ENCODE measurements at places on chromosomes 3 and 15.
A peak's percentile ranks its signal among the peaks of the same experiment; 100 is the strongest.

DNA sequence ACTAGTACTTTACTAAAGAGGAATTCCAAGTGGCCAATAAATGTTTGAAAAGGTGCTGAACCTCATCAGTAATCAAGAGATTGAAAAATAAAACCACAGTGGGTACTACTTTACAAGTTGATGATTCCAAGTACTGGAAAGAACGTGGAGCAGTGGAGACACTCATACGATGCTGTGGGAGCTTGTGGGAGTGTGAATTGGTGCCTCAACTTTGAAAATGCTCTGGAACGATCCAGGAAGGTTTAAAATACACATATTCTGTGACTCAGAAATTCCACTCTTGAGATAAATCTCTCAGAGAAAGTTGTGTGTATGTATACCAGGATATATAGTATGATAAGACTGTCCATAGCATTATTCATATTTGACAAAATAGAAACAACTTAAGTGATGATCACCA, 9.3 kb downstream of the LRCH3 start:
- DNase-seq = no peak

GRCh38 chr3:183958775-183959174, 58.9 kb downstream of the ABCC5 start:
- DNase-seq = no peak

GRCh38 chr15:48469681-48470080, 138.5 kb downstream of the DUT start:
- no peak for DNase-seq

DNA sequence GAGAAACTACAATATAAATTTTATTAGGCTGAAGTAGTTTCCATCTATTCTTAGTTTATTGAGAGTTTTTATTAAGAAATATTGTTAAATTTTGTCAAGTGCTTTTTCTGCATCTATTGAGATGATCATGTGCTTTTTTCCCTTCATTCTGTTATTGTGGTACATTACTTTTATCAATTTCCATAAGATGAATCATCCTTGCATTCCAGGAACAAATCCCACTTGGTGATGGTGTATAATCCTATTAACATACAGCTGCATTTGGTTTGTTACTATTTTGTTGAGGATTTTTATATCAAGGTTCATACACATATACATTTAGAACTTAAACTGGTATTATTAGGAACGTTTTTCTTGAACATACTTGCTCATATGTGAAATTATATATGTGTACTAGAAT, 199.8 kb downstream of the TBC1D5 start:
- DNase-seq = no peak

- no peak for DNase-seq
These were observed 283.3 kb downstream of the FEZF2 start for GRCh38 chr3:62090066-62090465.

GRCh38 chr15:101256757-101257156, 4.9 kb upstream of the CHSY1 start:
- DNase-seq = peak; percentile 1

- no peak for DNase-seq
These were observed 473.4 kb downstream of the TBL1XR1 start for GRCh38 chr3:176723758-176724393.

- no peak for DNase-seq
These were observed 27.6 kb downstream of the NEK4 start for GRCh38 chr3:52743152-52743551.

DNA sequence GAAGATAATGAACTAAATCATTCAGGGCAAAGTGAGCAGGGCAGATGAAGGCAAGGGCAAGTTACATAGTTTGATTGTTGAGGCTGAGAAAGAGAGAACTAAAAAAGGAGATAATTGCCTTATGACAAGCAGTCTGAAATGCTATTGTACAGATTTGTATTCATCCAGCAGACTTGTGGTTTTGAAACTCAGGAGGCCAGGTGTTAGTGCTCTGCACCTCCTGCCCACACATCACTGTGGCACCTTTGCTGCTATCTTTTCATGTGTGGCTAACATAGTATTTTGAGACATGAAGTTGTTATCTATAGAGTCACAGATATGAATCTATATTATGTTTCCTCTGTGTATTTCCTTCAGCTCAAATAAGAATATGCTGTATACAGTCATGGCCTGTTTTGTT, 24.3 kb upstream of the SUCLG2 start:
- DNase-seq = no peak

DNA sequence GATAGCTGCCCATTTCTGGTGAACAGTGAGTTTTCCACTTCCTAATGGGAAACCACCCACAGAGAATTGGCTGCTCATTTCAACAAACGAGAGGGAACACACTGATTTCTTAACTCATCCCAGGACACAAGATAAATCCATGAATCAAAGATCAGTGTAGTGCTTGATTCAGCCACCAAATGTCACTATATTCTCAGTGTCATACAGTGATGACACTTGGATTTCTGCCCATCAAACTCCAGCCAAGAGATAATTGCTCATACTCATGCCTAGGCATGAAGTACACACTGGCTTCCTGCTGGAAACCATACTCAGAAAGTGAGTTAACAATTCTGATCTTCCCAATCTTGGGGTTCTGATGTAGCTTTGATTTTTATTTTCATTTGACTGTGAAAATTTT, 35.4 kb upstream of the GRM7 start:
- peak; percentile 68 for DNase-seq

DNA sequence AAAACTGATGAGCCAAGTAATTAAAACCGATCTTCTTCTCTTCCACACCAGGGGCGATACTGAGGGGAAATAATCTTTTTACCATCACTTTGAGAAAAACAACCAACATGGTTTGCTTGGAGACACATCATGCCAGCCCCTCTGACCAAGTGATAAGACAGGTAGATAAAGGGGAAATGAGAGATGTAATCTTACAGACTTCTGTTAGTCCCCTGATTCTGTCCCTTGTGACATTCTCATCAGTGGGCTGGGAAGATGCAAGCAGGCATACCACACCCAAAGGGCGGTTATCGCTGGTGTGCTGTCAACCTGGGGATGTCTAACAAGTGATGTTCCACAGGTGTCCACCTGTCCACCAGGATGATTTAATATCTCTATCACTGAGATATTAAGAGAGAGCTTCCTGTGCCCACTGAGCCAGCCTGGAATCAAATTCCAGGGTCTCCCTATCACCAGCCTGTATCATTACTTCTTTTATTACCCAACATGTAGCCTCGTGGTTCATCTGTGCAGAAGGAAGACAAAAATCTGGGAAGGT, 315.0 kb downstream of the FOXP1 start:
- no peak for DNase-seq

GRCh38 chr15:42729409-42729808, 7.5 kb downstream of the CDAN1 start:
- DNase-seq = no peak

- DNase-seq = no peak
These were observed 932.7 kb downstream of the ZPLD1 start for GRCh38 chr3:103367481-103367880.
